ENCODE measurements at places on chromosomes 1 and 21.

GRCh38 chr1:217528271-217528670 lies 102.6 kb downstream of the GPATCH2 start:
- no peak for DNase-seq

DNA sequence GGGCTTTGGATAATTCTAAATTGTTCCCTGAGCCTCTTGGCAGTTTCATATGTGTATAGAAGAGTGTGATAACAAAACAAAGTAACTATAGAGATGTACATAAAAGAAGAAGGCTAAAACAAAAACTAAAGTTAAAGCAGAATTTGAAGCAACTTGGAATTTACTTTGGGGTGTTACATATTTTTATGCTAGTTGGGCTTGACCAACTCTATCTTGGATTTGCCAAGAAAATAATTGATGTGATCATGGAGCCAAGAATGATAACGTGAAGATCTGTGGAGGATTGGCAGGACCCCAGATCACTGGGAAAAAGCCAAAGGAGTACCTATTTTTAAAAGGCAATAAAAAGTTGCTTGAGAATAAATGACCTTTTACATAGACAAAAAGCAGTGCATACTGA lies 206.9 kb downstream of the LMO4 start:
- no peak for DNase-seq

DNA sequence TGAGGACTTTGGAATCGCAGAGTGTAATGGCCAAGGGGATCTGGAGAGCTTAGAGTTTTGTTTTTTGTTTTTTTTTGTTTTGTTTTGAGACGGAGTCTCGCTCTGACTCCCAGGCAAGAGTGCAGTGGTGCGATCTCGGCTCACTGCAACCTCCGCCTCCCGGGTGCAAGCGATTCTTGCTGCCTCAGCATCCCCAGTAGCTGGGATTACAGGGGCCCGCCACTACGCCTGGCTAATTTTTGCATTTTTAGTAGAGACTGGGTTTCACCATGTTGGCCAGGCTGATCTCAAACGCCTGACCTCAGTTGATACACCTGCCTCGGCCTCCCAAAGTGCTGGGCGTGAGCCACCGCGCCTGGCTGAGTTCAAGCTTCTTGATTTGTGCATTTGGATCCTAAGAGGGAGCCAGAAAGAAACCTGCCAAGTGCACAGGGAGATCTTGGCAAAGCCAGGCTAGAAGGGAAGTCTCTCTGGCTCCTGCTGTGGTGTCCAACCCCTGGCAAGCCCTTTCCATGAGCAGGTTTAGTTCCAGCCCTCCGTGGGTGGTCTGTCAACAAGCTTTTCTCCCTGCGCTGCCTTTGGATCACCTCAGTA lies 852 bp downstream of the FAAH start:
- no peak for DNase-seq

DNA sequence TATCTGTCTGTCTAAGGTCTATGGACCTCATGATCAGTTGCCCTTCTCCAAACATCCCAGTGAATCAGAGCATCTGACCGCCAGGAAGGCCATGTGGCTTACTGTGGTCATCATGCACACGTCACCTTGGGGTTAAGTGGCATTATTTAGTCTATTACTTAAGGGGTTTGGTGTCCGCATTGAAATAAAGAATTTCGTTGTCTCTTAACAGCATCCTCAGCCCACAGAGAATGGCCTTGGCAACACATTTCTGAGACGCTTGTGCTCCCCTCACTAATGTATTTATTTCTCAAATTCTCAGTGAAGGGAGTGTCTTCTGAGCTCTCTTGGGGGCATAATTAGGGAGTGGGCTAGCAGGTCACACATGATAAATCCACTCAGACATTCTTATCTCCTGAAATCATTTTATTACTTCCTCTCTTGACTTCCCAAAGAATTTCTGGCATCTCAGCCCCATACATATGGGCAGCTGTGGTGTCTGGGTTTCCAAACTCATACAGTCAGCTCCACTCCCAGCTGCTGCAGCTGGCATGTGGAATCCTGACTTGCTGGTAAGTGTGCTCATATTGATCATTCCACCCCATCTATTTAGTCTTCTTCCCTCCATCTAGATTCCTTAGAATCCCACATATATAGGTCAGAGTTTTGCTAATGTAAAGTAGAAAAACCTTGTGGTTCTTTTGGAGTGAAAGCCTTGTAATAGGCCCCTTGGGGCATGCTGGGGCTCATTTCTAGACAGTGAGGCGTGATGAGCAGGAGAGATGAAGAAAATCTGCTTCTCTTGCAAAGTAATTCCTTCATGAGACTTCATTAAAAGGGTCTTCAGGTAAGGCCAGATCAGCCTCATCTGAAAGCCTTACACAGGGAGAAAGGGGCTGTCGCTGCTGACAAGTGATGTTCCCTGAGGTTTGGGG lies 110.5 kb downstream of the HHAT start:
- no peak for DNase-seq

- DNase-seq, result no peak
Observed at GRCh38 chr1:94798462-94798861, 21.7 kb upstream of the SLC44A3 start.

- DNase-seq, result no peak
Observed at GRCh38 chr1:103448560-103448959, 76.9 kb upstream of the RNPC3 start.

DNA sequence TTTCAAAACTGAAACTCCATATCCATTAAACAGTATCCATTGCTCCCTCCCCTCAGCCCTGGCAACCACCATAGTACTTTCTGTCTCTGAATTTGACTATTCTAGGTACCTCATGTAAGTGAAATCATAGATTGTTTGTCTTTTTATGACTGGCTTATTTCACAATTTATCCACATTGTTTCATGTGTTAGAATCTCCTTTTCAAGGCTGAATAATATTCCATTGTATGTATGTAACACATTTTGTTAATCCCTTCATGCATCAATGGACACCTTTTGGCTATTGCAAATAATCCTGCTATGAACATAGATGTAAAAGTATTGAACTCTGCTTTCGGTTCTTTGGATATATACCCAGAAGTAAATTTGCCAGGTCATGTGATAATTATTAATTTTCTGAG lies 37.5 kb downstream of the AGO3 start:
- DNase-seq, result no peak

DNA sequence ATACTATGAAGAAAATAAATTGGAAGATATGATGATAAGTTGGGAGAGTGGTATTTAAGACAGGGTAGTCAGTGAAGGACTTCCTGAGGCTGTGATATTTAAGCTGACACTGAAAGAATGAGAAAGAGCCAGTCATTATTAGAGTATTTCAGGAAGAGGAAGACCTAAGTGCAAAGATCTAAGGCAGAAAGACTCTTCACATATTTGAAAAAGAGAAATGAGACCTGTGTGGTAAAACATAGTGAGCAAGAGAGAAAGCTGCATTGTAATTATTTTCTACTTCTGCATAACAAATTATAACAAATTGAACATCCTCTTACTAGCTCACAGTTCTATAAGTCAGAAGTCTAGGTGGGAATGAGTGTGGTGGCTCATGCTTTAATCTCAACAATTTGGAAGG lies 34.6 kb upstream of the DOCK7 start:
- DNase-seq, result no peak

- DNase-seq, result no peak
Observed at GRCh38 chr1:84876353-84876752, 16.7 kb downstream of the LPAR3 start.

- DNase-seq, result no peak
Observed at GRCh38 chr1:151867321-151867720, 13.8 kb upstream of the THEM5 start.

- DNase-seq, result peak; percentile 21
Observed at GRCh38 chr1:24091971-24092482, 19.9 kb downstream of the MYOM3 start.

- no peak for DNase-seq
Observed at GRCh38 chr21:35394634-35395369, 345.7 kb upstream of the RUNX1 start.

DNA sequence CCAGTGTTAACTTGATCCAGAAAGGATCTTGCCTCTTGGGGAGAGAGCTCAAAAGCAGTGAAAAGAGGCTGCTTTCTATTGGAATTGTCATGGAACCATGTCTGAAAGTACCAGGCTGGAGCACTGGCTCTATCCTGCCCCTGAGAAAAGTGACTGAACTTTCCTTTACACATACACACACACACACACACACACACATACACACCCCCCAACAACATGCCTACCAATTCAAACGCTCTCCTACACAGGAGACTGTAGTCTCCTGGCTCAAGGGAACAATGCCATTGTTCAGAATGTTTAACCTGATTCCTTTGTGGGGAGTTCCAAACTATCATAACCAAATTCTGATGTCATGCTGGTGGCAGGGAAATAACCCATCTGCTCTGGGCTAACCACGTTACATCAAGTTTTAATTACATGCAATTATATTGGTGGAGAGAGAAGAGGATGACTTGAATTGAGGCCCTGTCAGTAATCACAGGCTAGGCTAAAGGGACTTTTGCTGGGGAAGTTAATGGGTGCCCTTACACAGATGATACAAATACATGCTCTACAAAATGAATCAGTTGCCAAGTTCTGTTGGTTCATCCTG lies 52.3 kb upstream of the DUSP10 start:
- DNase-seq, result no peak

- no peak for DNase-seq
Observed at GRCh38 chr1:193070942-193071341, 11.5 kb downstream of the RO60 start.

GRCh38 chr1:9890224-9890731 lies 19.8 kb downstream of the CTNNBIP1 start:
- DNase-seq, result no peak

GRCh38 chr1:82108843-82109242 lies 308.1 kb downstream of the ADGRL2 start:
- no peak for DNase-seq

DNA sequence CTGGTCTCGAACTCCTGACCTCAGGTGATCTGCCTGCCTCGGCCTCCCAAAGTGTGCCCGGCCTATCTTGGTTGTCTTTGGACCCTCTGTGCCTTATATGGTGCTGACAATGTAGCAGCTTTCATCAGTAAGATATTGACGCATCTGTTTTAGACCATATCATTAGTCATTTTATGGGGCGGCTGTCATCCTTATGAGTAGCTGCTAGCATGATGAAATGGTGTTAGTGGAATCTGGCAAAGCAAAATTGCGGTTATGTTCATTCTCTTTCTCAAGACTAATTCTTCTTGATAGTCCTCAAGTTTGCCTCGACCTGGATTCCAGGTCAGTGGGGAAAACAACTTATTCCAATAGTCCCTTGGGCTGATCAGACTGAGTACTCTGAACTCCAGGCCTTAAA lies 199.9 kb downstream of the PRDM2 start:
- no peak for DNase-seq

DNA sequence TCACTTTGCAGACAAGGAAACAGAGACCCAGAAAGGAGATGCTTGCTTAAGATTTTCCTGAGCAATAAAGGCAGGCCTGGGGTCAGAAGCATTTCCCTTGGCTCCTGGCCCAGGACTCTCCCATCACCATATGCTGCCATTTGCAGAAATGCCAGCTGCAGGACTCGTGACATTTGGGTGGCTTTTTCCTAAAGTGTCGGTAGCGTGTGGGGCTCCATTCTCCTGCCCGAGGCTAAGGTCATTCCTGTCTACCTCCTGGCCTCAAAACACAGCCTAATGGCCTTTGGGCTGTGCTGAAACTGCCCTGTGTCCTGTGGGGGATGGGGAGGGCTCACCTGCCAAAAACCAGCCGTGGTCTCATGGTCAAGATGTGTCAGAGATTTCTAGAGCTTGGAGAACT lies 216.1 kb upstream of the EDN2 start:
- no peak for DNase-seq

- DNase-seq, result no peak
Observed at GRCh38 chr1:66357478-66358197, 176.3 kb upstream of the SGIP1 start.

- no peak for DNase-seq
Observed at GRCh38 chr1:150280138-150280707, 2.1 kb upstream of the CIART start.

- no peak for DNase-seq
Observed at GRCh38 chr1:109620401-109620791, 759 bp downstream of the AMPD2 start.

DNA sequence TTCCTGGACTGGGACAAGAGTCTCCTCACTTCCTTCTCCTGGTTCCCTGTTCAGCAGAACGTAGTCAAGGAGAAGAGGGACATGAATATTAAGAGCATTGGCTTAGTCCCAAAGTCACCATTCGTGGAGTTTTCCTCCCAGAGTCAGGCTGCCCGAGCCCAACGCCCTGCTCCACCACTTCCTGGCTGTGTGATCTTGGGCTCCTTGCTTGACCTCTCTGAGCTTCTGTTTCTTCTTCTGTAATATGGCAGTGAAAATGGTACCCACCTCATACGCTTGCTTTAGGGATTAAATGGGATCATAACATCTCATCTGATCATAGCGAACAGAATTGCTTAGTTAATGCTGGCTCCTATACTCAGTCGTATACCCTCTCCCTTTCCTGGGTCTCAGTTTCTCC lies 12.0 kb upstream of the CASZ1 start:
- no peak for DNase-seq

DNA sequence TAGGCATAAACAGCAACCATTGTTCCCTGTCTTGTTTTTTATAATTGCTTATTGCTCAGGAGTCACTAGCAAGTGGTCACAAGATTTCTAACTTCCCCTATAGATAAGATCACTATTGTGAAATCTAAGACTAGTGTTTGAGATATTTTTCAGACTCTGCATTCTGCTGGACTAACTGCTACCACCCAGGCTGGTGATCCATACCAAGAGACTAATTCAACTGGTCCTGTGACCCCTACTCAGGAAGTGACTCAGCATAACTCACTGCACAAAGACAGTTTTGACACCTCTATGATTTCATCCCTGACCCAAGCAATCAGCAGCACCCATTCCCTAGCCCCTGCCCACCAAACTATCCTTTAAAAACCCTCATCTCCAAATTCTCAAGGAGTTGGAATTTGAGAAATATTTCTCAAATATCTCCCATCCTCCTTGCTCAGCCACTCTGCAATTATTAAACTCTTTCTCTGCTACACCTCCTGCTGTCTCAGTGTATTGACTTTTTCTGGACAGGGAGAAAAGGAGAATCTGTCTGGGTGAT lies 52.7 kb downstream of the TRIM33 start:
- DNase-seq, result no peak

GRCh38 chr1:8684590-8684989 lies 132.8 kb downstream of the RERE start:
- DNase-seq, result no peak

- DNase-seq, result no peak
Observed at GRCh38 chr1:38860454-38860795, 853 bp upstream of the RRAGC start.

GRCh38 chr1:20511518-20512428 lies 3.8 kb upstream of the MUL1 start:
- no peak for DNase-seq
